ENCODE measurements at places on chromosomes 5 and 9.

DNA sequence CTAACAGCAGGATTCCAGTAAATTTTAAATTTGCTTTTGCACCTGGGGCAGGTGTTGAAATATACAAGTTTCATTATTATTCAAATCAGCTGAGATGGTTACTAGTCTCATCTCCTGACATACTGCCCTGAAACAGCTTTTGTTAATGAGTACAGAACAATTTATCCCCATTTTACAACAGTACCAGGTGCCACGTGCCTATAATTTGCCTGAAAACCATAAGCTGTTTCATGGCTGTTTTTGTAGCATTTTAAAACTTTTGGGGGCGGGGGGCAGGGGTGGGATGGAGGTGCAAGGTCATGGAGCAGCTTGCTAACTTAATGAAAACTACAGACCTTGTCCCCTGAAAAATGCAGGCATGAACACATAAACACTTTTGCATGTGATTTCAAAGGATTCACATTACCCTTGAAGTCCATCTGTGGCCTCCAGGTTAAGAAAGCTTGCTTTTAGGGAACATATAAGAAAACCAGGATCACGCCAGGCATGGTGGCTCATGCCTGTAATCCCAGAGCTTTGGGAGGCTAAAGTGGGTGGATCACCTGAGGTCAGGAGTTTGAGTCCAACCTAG is 42.1 kb downstream of the TIMD4 start:
- no peaks in the 10 kb centered on the region for H3K27me3 ChIP-seq
- no peak for DNase-seq
- peaks cover 16% of the 10 kb centered on the region for H3K4me1 ChIP-seq
- H3K27ac ChIP-seq: no peak overlapping the region
- no peaks in the 10 kb centered on the region for H3K36me3 ChIP-seq
- H3K4me3 ChIP-seq: no peak overlapping the region

GRCh38 chr9:137316012-137316981 is 14.2 kb upstream of the NRARP start:
- H3K4me3 ChIP-seq: no peak overlapping the region
- peak; percentile 51 for DNase-seq
- peak overlapping the region; percentile 37 for H3K27ac ChIP-seq

GRCh38 chr9:21856301-21857094 is 54.1 kb downstream of the MTAP start:
- no peaks in the 10 kb centered on the region for H3K27me3 ChIP-seq
- peaks cover 52% of the 10 kb centered on the region for H3K36me3 ChIP-seq
- H3K4me1 ChIP-seq: peaks cover 13% of the 10 kb centered on the region
- no peak overlapping the region for H3K4me3 ChIP-seq

DNA sequence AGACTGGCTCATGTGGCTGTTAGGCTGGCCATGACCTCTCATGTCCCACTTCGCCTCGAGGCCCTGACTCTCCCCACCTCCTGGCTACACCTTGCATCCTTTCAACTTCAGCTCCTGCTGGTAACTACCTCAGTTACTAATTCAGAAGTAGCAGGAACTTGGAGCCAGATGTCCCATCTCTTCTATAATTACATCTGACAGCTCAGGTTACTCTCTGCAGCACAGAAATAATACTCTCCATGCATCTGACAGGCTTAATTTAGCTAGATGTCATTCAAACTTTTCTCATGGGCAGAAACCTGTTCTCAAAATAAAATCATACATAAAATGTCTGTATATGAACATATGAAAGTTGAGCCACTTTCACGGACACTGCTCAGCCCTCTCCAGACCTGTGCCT is 92.2 kb upstream of the IL33 start:
- no peaks in the 10 kb centered on the region for H3K4me1 ChIP-seq
- H3K4me3 ChIP-seq: no peak overlapping the region
- H3K27ac ChIP-seq: no peak overlapping the region

DNA sequence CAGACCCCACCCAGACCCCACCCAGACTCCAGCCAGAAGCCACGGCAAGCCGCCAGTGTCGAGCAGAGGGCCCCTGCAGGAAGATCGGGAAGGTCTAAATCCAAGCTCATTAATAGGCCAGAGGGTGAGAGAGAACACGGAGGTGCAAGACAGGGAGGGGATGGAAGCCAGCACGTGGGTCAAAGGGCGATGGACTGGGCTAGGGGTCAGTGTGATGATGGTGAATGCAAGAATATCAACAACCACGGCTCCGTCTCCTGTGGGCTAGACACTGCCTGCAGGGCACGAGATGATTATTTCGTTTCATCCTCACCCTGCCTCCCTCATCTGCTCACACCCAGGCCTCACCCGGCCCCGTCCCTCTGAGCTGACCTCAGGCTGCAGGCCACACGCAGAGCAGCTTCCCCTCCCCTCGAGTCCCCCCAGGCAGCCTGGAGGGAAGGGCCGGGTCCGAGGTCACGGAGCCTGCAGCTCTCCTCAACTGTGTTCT is 122.0 kb downstream of the COL23A1 start:
- no peak overlapping the region for H3K4me3 ChIP-seq

- no peak overlapping the region for H3K4me3 ChIP-seq
- H3K36me3 ChIP-seq: no peaks in the 10 kb centered on the region
- peaks cover 9% of the 10 kb centered on the region for H3K27me3 ChIP-seq
- no peak for DNase-seq
Measured at GRCh38 chr9:1340390-1340789, 290.2 kb downstream of the DMRT2 start.

- no peaks in the 10 kb centered on the region for H3K27me3 ChIP-seq
- no peak overlapping the region for H3K27ac ChIP-seq
- H3K4me1 ChIP-seq: peaks cover 6% of the 10 kb centered on the region
- DNase-seq: no peak
- no peak overlapping the region for H3K4me3 ChIP-seq
- no peaks in the 10 kb centered on the region for H3K36me3 ChIP-seq
Measured at GRCh38 chr5:158629591-158630312, 470.0 kb downstream of the EBF1 start.

- no peak overlapping the region for H3K4me3 ChIP-seq
- DNase-seq: no peak
- peaks cover 28% of the 10 kb centered on the region for H3K4me1 ChIP-seq
- H3K27me3 ChIP-seq: no peaks in the 10 kb centered on the region
- H3K36me3 ChIP-seq: peaks cover 8% of the 10 kb centered on the region
Measured at GRCh38 chr9:94850540-94851434, 124.3 kb downstream of the AOPEP start.

DNA sequence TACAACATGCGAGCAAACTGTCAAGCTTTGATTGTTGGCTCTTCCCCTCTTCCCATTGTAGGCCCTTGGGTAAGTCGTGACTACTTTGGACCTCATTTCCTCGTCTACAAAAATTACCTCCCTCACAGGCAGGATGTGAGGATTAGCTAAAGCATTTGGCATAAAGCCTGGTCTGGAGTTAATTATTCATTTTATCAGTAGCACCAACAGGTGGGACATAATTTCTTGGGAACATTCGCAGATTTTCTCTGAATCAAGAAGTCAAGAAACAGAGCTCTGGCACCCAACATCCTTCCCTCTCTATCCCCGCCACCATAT is 39.9 kb upstream of the SEMA6A start:
- no peak overlapping the region for H3K27ac ChIP-seq

GRCh38 chr5:94433397-94434163 is 184.8 kb downstream of the KIAA0825 start:
- H3K27ac ChIP-seq: no peak overlapping the region
- H3K4me3 ChIP-seq: no peak overlapping the region
- DNase-seq: no peak
- peaks cover 4% of the 10 kb centered on the region for H3K4me1 ChIP-seq
- H3K36me3 ChIP-seq: peaks cover 5% of the 10 kb centered on the region
- H3K27me3 ChIP-seq: no peaks in the 10 kb centered on the region

DNA sequence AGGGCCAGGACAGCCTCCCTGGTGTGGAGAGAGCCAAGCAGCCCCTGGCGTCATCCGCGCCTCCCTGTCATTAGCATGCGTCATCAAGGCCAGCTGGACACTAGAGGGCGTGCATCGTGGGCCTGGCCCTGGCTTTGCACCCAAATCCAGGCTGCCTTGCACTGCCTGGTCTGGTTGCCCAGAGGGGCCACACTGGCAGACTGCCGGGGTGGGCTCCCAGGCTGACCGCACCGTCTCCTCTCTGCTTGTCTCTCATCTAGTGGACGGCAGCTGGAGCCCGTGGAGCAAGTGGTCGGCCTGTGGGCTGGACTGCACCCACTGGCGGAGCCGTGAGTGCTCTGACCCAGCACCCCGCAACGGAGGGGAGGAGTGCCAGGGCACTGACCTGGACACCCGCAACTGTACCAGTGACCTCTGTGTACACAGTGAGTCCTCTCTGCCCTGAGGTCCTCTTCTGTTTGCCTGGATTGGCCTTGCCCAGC is 29.0 kb downstream of the HK3 start:
- H3K27ac ChIP-seq: no peak overlapping the region
- peaks cover 13% of the 10 kb centered on the region for H3K4me1 ChIP-seq
- H3K4me3 ChIP-seq: no peak overlapping the region
- peak; percentile 39 for DNase-seq

- no peak for DNase-seq
- H3K36me3 ChIP-seq: no peaks in the 10 kb centered on the region
- peaks cover 4% of the 10 kb centered on the region for H3K27me3 ChIP-seq
- H3K27ac ChIP-seq: no peak overlapping the region
- H3K4me1 ChIP-seq: no peaks in the 10 kb centered on the region
- H3K4me3 ChIP-seq: no peak overlapping the region
Measured at GRCh38 chr5:53313145-53313544, 167.3 kb upstream of the FST start.

DNA sequence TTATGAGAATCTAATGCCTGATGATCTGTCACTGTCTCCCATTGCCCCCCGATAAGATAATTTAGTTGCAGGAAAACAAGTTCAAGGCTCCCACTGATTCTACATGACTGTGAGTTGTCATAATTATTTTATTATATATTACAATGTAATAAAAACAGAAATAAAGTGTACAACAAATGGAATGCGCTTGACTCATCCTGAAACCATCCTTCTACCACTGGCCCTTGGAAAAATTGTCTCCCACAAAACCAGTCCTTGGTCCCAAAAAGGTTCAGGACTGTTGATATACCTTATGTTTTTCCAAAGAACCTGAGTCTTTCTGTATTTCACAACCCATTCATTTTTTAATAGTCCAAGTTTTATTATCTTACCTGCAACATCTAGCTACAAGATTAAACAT is 403.5 kb downstream of the TAF11L14 start:
- no peaks in the 10 kb centered on the region for H3K4me1 ChIP-seq
- DNase-seq: no peak
- H3K27ac ChIP-seq: no peak overlapping the region
- no peak overlapping the region for H3K4me3 ChIP-seq

DNA sequence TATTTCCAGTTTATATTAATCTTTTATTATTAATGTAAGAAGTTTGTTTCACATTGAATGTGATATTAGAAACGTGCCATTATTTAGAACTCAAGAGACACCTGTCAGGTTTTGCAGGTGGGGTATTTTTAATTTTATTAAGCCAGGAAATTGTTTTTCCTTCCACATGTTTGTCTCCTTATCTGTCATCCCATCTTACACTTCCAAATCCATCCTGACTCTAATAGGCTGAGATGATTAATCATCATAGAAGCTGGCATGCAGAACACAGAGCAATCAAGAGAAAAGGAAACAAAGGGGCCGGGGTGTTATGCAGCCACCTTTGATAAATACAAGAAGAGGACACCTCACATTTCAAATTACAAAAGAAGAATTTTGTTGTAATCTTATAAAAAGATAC is 506.5 kb downstream of the ISL1 start:
- H3K36me3 ChIP-seq: no peaks in the 10 kb centered on the region
- H3K27ac ChIP-seq: no peak overlapping the region
- DNase-seq: no peak
- H3K4me3 ChIP-seq: no peak overlapping the region

- H3K4me1 ChIP-seq: peaks cover 28% of the 10 kb centered on the region
- DNase-seq: no peak
- H3K4me3 ChIP-seq: peak overlapping the region; percentile 99
- H3K27me3 ChIP-seq: no peaks in the 10 kb centered on the region
Measured at GRCh38 chr5:57172466-57173318, 1.2 kb upstream of the GPBP1 start.

DNA sequence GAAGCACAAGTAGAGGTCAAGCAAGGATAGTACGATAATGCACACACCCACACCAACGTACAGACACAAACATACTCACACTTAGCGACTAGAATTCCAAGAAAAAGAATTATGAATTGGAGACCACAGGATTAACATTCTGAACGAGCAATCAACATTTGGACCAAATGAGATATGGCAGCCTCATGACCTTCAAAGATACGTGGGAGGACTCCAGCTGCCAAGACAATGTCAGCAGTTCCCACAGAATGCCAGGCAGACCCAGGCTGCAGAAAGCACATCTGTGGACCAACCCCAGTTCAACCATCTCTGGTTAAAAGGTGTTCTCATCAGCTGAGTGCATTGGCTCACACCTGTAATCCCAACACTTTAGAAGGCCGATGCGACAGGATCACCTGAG is 187.6 kb upstream of the GRAMD2B start:
- H3K27me3 ChIP-seq: no peaks in the 10 kb centered on the region
- H3K27ac ChIP-seq: peak overlapping the region; percentile 9
- peaks cover 1% of the 10 kb centered on the region for H3K36me3 ChIP-seq
- DNase-seq: no peak
- no peak overlapping the region for H3K4me3 ChIP-seq

DNA sequence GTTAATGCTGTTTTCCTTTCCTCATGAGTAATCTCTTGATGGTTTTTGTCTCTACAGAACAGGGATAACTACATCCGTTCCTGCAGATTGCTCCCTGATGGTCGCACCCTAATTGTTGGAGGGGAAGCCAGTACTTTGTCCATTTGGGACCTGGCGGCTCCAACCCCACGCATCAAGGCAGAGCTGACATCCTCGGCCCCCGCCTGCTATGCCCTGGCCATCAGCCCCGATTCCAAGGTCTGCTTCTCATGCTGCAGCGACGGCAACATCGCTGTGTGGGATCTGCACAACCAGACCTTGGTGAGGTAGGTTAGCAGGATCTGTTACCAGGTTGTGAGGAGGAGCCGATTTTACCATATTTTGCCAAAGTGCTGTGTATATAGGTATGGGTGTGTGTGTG is 148.2 kb downstream of the TLE4 start:
- H3K4me1 ChIP-seq: no peaks in the 10 kb centered on the region
- H3K36me3 ChIP-seq: peaks cover 31% of the 10 kb centered on the region
- no peak for DNase-seq
- no peak overlapping the region for H3K27ac ChIP-seq
- no peaks in the 10 kb centered on the region for H3K27me3 ChIP-seq
- H3K4me3 ChIP-seq: no peak overlapping the region

DNA sequence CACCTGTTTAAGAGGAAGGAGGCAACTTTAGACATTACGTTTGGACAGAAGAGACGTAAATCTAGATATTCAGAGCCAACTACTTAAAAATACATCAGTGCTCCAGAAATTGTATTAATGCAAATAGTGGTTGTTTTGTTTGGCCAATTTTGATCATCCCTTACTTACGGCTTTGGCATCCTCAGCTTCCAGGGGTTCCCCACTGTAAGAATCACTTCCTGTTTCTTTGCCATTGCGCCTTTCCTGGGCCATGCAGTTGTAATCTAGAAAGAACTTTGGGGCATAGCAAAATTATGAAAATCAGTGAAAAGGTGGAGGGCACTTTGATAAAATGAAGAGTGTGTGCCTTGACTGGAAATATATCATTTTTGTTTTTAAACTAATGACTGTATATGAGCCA is 537.2 kb upstream of the TLE4 start:
- no peak overlapping the region for H3K4me3 ChIP-seq
- no peak for DNase-seq
- H3K36me3 ChIP-seq: no peaks in the 10 kb centered on the region
- H3K27me3 ChIP-seq: no peaks in the 10 kb centered on the region
- no peaks in the 10 kb centered on the region for H3K4me1 ChIP-seq
- no peak overlapping the region for H3K27ac ChIP-seq
